ENCODE measurements at places on chromosomes 2 and 18. TPM values are rescaled to one million over a fixed set of nuclear protein-coding genes. Genes with fewer than 3 reads are reported as not detected.

DNA sequence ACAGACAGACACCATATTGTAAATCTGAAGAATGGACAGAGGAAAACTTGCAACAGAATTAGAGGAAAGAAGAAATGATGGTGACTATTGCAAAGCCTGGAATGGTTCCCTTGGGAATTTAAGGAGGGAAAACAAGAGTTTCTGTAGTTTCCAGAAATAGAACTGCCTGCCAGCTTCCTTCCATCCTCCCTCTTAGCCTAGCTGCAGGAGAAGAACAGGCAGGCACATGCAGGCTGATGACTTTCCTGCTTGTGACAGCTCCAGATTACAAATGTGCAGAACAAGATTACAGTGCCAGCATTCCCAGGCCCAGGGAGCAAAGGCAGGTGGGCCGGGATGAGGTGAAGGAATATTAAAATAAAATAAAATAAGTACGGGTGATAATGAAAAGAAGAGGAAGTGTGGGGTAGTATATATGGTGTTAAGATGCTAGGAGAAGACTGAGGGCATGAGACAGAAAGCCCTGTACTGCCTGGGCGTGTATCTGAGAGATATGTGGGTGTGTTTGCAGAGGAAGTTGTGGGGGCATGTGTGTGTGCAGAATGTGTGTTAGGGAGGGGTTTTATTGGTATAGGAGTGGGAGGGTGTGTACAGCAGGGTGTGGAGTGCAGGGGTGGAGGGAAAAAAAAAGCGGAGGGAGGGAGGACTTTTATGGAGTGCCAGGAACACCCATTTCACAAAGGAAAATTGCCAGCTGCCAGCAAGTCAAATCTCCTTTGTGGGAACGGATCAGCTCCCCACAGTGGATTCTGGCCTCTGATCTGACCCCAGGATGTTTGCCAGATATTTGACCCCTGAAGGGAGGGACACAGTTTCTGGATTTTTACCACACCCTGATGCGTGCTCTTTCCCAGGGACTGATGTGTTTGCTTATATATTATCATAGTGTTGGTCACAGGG, 43.9 kb upstream of the NEMP2 start:
- peak; percentile 50 for DNase-seq

DNA sequence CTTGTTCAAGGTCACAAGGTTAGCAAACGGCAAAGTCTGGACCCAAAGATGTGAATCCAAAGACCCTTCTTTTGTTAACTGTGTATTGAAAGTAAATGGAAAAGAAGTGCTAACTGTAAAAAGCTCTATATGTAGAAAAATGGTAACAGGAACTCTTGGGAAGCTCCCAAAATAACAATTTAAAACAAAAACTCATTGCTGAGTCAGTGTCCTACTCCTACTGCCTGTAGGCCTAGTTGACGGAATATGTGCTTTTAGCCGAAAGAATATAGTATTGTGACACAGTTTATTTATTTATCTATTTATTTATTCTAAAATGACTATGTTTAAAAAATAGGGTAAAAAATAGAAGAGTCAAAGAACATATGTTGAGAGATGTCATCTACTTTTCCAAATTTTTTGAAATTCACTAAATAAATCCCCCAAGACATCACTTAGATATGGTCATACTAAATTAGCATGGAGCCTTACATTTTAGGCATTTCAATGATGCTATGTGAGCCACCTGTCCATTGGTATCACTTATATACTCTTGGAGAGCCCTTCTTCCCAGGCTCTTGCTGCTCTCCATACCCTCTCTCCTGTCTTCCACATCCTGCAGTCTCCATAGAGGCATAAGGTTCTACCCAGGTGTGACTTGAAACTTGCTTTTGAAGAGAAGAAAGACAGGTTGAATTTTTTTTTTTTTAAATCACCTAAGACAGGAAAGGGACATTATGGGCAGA, 13.7 kb downstream of the COL5A2 start:
- DNase-seq: no peak

DLGAP1 gene
- 105 TPM for total RNA-seq

GMCL1 gene
- total RNA-seq: 29.0 TPM

TMEM237 gene
- total RNA-seq: 13.5 TPM

- DNase-seq: no peak
Measured at GRCh38 chr2:230924470-230925341, at the start of gene GPR55. Gene GPR55 (minus strand): TSS chr2:230925242. CDS start chr2:230910962, 14,280 bp downstream.

- DNase-seq: no peak
Measured at GRCh38 chr18:23712445-23712844, 23.2 kb downstream of the LAMA3 start.

- no peak for DNase-seq
Measured at GRCh38 chr18:551404-552061, 28.6 kb upstream of the CETN1 start.

NGEF gene
- total RNA-seq: 12.0 TPM

PSMA8 gene
- total RNA-seq: not detected

MFSD2B gene
- 0.23 TPM for total RNA-seq

DNA sequence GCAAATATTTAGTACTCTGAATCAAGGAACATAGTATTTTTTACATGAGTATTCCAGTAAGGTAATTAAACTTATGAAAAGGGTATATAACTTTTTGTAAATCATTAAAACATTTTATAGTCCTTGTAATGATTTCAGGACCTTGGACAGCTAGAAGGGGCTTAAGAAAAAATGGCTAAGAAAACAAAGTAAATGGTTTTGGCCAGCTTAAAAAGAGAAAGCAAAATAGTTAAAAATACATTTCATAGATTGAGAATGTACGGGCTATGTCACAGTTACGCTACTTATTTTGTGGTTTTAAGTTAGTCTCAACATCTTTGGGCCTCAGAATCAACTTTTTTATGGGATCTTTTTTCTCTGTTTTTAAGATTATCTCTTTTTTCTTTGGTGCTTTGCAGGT, 26.7 kb downstream of the POLI start:
- DNase-seq: no peak

DNA sequence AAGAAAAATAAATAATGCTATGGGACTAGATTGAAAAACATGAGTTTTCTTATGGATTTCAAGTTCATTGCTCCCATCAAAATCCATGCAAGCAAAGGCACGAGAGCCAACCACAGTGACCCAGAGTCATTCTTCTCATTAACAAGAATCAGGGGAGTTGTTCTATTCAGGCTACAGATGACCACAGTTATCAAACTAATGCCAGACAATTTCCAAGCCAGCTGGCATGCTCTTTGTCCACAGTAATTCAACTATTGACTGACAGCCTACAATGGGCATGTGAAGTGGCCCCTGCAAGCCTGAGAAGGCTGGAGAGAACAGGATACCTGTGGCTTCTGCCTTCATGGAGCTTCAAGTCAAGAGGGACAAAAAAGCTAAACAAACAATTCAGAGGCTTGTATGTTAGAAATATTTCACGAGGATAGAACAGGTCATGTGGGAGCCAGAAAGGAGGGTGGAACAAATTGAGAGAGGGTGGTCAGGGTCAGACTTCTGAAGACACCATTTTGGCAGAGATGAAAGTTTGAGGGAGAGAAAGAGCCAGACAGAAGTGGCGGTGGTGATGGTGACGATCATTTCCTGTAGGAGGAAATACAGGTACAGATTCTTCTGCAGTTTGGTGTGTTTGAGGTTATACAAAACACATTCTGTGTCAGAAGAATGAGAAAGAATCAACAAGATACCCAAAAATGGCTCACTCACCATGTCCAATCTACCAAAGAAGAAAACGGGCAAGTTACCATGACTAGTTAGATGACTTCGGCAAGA, 732.4 kb downstream of the RNF144A start:
- DNase-seq: no peak

GRCh38 chr2:239147376-239147775, 253.4 kb downstream of the HDAC4 start:
- no peak for DNase-seq

DNA sequence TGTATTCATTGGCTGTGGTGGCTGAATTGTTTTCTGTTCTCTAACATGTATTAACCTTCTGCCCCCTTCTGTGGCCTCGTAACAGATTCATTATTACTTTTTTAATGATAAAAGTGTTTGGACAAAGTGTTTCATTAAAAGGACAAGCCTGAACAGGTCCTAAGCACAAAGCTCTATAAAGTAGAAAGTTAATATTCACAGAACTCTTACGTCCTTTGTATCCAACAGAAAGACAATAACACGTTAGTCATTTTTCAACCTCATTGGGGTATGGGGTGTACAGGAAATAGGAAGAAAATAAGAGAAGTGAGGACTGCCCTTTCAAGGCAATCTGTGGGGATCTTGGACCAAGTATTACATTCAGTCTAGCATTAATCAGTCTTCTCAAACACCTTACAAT, 105.5 kb upstream of the RGPD4 start:
- DNase-seq: no peak

DNA sequence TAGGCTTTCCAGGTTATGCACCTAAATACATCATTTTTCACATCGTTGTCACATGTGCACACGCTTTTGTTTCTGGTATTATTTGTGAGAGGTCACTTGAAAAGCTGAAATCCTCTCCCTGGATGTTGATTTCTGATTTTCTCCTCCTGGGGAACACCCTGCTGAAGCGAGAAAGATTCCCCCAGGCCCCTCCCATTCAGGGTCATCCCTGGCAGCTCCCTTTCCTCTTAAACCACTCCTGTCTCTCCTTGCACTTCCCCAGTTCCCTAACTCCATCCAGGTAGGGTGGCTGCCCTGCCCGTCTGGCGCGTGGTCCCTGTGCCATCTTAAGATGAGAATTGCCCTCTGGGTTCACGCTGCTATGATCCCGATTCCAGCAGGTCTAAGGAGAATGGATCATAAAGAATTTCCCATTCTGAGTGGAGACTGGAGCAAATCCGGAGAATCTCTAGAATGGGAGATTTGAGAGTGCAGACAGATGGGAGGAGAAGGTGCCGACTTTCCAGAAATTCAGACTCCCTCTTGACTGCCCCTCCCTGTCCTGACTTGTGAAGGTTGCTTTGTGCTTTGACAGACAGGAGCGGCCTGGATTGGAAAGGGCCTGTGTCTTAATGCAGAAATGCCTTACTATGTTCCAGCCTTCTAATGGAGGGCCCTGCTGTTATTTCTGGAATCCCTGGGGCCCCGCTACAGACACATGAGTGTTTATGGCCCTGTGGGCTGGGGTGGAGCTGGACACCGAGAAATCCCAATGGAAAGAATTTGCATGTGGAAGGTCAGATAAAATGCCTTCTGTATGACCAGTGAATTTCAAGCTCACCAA, 1.3 kb upstream of the YWHAQ start:
- no peak for DNase-seq

- DNase-seq: peak; percentile 16
Measured at GRCh38 chr18:12597760-12598159, 60.1 kb downstream of the SPIRE1 start.

FAM124B gene
- 1.2 TPM for total RNA-seq

Measured in mucosa of gallbladder (tissue), 1 donor.